ENCODE measurements at places on chromosomes 16 and 17. TPM values are rescaled to one million over a fixed set of nuclear protein-coding genes. Genes with fewer than 3 reads are reported as not detected.

- peak; percentile 11 for DNase-seq
These were observed 17.0 kb downstream of the BCL7C start for GRCh38 chr16:30876867-30877266.

GRCh38 chr16:21088646-21089538 is 61.8 kb downstream of the DNAH3 start:
- no peak for DNase-seq

The ERI2 gene
- total RNA-seq, result 26.8 TPM

The TNFRSF13B gene
- total RNA-seq, result 1.4 TPM

DNA sequence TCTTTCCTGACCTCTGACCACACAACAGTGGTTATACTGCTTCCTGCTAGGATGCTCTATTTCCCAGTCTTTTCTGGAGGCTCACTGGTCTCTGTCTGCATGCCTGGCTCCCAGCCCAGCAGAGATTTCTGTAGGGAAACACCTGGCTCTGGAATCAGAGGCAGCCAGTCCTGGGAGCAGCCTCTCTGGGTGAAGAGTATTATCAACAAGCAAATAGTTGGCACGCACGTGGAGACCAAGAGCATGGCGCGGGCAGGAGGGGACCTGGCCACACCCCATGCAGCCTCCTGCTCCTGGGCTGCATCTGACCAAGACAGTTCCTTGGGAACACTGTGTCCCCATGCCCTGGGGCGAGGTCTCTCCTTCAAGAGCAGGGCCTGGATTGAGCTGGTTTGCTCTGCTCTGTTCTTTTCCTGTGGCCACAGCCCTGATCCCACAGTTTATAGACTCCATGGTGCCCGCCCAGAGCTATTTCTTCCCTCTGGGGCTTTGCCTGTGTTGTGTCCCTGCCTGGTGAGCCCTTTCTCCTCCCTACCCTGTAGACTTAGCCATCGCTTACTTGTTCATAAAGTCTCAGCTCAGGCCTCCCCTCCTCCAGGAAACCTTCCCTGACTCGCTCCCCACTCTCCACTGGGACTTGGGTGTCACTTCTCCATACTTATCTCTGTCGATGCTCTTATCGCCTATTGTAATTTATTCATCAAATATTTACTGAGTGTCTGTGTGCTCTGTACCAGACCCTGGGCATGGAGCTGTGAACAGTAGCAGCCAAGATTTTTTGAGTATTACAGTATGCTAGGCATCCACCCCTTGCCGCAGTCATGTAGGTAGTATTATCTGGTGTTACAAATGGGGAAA is 60.6 kb downstream of the SCNN1B start:
- DNase-seq, result peak; percentile 82

Data from left colon (tissue), 2 donors.